ENCODE measurements at places on chromosomes 13 and 19. TPM values are rescaled to one million over a fixed set of nuclear protein-coding genes. Genes with fewer than 3 reads are reported as not detected.

- DNase-seq = no peak
Observed at GRCh38 chr19:50821248-50821612, 2.4 kb downstream of the KLK1 start.

DNA sequence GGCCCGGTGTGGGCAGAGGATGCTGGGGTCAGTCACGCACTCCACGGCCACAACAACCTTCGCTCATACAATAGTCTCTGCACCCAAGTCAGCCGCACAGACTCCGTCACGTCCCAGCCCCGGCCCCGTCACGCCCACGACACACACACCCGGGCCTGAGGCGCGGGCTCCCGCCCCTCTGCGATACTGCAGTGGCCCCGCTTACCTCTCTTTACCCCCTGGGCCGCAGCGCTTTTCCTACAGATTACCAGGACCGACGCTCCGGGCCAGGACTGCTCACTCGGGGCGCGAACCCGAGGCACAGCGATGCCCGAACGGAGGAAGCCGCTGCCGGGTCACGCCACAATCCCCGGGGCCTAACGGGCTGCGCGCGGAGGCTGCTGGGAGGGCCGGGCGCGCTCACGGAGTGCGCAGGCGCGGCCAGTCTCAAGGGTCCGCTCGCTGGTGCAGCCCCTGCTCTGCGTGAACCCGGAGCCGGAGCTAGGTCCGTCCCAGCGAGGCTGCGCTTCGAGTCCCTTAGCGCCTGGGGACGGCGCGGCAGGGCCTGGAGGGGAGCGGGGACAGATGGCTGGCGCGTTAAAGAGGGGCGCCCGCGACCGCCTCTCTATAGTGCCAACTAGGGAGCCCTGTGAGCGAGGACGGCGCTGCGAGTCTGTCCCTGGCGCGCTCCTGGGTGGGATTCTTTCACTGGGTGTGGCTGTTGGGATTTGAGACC lies at the start of gene ZFP82:
Gene ZFP82 (minus strand): TSS at position 358 of the 715 bp plus-strand sequence. CDS start 8,855 bp downstream, outside the sequence.
- peak; percentile 90 for DNase-seq

DNA sequence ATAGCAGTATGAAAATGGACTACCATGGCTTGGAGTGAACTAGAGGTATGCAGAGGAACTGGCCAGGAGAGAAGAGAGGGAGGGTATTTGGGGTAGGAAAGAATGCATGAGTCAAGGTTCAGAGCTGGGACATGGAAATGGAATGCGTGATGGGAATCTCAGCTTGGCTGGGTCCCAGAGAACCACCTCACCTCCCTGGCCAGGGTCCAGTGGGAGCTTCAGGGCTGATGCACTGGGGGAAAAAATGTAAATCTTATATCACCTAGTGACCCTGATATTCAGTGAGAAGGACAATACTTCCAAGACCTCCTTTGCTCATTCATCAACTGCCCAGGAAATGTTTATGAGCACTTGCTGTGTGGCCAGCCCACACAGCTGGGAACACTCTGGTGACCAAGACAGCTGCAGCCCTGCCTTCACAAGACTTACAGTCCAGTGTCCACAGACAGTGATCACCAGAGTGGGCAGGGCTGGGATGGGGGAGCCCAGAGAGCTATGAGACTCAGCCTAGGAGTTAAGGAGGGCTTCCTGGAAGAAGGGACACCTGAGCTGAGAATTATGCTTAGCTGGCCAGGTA lies 12.8 kb downstream of the IGSF23 start:
- DNase-seq = no peak

GNA15 gene
- total RNA-seq = 3.9 TPM

PLPPR2 gene
- 15.9 TPM for total RNA-seq
